Cardiac fibroblast (primary cell): ENCODE measurements at places on chromosomes 2 and 18.
A peak's percentile ranks its signal among the peaks of the same experiment; 100 is the strongest.

GRCh38 chr18:52343138-52343537 is 3.1 kb downstream of the DCC start:
- DNase-seq: no peak

GRCh38 chr2:127220102-127220767 is at the start of gene CYP27C1:
Gene CYP27C1 (minus strand): TSS chr2:127220299. CDS start chr2:127220270, 29 bp downstream.
- DNase-seq: peak; percentile 22

- DNase-seq: peak; percentile 54
Measured at GRCh38 chr2:3651691-3652648, 6.0 kb upstream of the ALLC start.

- DNase-seq: no peak
Measured at GRCh38 chr18:79900610-79901570, 50.6 kb downstream of the SLC66A2 start.

DNA sequence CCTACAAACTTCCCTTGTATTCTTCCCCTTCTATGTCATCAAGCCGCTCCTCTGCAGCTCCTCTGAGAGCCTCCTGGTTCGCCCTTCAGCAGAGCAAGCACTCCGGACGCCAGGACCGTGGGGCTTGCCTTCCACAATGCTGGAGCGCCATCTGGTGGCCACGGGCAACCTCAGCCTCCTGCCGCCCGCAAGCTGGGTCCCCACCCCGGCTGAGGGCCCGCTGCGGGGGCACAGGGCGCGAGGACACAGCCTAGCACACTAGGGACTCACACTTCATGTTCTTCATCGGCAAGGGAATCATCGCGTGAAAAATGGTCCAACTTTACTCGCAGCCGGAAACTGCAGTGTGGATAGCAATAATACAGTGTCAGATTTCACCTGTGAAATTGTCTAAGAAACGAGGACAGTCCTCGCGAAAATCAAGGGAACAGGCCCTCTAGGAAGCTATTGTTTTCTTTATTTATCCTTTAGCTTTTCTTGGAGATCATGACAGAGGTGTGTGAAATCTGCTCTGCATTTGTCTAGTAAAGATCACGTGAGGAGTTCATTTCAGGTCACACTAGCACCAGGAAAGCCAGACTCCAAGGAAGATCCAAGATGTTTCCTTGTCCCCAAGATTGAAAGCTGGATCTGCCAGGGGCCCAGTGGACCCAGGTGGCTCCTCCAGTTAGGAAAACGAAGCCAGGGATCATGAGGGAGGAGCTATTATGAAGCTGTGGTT is 5.8 kb downstream of the PRLH start:
- peak; percentile 96 for DNase-seq

DNA sequence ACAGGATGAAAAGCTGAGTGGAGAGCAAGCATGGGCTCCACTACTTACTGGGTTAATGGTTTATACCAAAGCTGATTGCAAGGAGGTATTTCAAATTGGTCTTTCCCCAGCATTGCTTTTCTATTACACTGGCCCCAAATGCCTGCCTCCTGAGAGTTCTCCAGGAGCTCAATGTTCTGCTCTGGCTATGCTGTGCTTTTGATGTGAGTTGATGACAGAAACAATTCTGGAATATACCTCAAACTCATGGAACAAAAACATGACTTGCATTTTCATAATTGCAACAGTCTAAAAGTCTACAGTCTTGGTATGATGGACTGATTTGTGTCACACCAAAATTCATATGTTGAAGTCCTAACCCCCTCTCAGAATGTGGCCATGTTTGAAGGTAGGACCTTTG is 258.0 kb downstream of the CDH20 start:
- DNase-seq: peak; percentile 43

GRCh38 chr2:183186296-183186695 is 62.1 kb downstream of the NUP35 start:
- DNase-seq: no peak

- peak; percentile 5 for DNase-seq
Measured at GRCh38 chr2:44844651-44845270, 96.7 kb upstream of the SIX3 start.

DNA sequence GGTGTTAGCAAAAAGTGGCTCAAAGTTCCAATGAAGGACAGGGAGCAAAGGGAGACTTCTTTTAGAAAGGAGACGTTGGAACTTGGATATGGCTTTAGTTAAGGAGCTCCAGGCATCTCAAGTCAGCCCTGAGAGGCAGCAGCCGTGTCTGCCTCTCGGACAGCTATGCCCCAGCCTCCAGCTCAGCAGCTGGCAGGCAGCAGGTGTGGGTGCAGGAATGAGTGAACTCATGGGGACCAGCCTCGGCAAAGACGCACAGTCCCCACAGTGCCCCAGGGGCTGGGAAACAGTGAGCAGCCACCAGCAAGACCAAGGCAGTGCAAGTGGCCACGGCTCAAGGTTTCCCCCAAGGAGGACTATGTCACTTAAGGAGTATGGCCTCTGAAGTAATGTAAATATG is 1.6 kb upstream of the LRRFIP1 start:
- DNase-seq: no peak

DNA sequence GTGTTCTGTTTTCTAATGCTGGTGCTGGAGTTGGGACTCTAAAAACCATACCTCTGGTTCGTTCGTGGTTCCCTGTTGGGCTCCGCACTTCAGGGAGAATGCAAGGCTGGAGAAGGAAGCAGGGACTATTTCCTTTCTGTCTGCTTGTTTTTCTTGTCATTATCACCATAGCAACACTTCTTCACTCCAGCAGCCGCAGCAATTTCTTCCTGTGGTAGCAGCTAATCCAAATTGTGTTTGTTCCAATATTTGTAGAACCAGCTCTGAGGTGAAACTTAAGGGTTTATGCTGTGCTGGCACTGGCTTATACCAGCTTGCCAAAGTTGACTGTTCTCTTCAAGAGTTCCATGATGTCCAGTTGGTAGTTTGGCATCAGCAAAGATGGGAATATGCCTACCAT is 301.4 kb upstream of the SYT4 start:
- peak; percentile 10 for DNase-seq

DNA sequence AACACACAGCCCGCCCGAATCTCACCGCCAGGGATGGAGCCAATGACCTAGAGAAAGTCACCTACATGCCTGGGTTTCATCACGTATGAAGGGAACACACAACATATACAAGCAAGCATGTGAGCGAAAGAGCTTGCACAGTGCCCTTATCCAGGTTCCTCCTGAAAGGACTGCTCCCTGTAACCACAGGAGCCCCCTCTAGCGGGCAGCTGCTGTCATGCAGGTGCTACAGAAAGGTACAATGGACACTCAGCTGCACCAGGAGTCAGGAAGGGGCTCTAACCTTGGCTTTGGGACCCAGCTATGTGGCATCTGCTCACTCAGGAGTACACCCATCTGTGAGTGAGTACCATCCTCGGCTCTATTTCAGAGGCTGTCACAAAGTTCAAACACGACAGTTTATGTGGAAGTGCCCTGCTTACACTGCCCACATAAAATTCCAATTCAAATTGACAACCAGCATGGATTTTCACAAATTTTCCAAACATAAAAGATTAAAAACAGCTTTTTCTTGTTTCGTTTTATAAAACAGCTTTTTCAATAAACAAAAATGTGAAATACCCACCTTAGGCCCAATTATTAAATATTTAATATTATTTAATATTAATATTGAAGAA is 3.5 kb downstream of the NDUFA10 start:
- peak; percentile 67 for DNase-seq

GRCh38 chr2:97712693-97713295 is 582 bp upstream of the ZAP70 start:
- no peak for DNase-seq

GRCh38 chr2:74008761-74009395 is 24.2 kb downstream of the TET3 start:
- peak; percentile 22 for DNase-seq

GRCh38 chr18:35122586-35123224 is 81.5 kb downstream of the MAPRE2 start:
- DNase-seq: peak; percentile 37

GRCh38 chr2:159616286-159616701 is at the start of gene BAZ2B:
Gene BAZ2B (minus strand): TSS chr2:159616548. CDS start chr2:159478719, 137,829 bp downstream.
- DNase-seq: peak; percentile 83

DNA sequence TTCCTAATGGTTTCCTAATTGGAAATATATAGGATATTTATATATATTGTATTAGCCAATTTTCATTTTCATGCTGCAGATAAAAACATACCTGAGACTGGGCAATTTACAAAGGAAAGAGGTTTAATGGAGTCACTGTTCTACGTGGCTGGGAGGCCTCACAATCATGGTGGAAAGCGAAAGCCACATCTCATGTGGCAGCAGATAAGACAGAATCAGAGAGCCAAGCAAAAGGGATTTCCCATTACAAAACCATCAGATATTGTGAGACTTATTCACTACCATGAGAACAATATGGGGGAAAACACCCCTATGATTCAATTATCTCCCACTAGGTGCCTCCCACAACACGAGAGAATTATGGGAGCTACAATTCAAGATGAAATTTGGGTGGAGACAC is 242.5 kb upstream of the NETO1 start:
- DNase-seq: no peak

GRCh38 chr2:2671826-2672225 is 340.8 kb upstream of the MYT1L start:
- no peak for DNase-seq

DNA sequence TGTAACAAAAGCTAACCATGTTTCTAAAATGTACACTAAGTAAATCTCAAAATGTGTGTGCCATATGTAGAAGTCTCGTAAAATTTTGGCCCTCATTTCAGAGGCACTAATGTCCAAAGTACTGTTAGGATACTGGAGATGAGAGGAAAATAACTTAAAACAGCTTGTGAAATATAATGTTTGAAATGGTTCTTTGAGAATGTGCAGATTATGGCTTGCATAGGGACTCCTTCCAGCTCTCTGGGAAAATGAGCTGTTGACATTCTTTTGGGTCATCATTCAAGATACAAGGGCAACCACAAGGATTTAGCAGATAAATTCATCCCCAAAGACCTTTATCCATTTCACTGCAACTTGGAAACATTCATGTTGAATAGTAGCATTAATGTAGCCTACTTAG is 38.1 kb upstream of the OTX1 start:
- DNase-seq: no peak

DNA sequence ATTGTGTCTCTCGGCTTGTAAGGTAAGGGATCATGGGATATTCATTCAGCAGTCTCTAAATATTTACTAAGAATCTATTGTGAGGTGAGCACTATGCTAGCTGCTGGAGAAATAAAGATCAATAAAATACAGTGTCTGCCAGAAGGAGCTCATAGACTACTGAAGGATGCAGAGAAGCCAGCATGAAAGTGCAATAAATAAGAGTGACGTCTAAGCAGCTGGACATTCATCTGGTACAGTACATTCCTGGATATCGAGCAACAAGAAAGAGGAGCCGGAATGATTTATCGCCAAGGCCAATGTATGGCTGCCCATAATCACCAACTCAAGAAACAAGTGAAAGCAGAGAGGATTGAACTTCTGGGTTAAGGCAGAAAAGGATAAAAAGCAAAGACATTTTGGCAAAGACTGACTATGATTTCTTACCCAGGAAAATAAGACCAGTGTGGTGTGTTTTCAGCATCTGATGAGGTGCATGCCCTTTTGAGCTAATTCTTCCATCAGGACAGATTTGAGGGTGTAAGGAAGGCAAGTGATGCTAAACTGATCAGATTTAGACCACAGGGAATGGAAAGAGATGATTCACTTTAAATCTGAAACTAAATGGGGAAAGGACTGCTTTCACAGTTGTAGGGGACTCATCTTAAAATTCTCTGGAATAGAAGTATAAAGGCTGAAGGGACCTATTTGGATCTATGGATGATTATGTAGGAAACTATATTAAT is 18.7 kb upstream of the LMAN1 start:
- DNase-seq: no peak

DNA sequence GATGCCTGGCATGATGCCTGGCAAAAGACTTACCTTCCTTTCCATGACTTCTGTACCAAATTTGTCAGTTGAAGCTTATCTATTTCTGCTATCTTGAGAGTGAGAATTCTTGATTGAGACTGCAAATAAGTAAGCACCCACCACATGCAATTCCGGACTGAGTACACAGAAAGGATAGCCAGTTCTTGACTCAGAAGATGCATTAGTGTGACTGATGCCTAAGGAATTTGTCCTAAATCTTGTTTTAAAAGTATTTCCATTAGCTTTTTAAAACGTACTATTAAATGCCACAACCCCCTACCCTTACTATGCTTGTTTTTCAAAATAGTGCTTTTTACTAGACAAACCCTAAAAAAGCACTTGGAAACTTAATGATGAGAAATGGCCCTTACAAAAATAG is 545 bp downstream of the MPP4 start:
- peak; percentile 90 for DNase-seq

DNA sequence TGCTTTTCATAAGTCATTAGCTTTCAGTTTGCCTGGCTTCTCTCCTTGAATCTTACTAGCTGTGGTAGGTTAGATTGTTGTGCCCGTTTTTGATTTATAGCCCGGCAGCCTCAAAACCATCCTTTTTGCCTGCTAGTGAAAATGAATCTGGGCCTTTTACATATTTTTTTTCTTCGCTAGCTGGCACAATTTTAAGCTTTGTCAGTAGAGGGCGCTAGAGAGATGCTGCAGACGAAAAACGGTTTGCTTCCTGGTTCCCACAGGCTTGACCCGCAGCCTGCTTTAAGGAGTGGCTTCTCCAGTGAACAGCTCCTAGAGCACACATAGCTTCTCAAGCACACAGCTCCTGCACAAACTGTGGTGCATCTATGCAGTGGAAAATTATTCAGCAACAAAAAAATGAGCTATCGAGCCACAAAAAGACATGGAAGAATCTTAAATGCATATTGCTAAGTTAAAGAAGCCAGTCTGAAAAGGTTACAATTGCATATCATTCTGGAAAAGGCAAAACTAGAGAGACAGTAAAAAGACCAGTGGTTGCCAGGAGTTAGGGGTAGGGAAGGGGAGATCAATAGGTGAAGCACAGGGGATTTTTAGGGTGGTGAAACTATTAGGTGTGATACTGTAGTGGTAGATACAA is 47.9 kb downstream of the E2F6 start:
- DNase-seq: peak; percentile 32

DNA sequence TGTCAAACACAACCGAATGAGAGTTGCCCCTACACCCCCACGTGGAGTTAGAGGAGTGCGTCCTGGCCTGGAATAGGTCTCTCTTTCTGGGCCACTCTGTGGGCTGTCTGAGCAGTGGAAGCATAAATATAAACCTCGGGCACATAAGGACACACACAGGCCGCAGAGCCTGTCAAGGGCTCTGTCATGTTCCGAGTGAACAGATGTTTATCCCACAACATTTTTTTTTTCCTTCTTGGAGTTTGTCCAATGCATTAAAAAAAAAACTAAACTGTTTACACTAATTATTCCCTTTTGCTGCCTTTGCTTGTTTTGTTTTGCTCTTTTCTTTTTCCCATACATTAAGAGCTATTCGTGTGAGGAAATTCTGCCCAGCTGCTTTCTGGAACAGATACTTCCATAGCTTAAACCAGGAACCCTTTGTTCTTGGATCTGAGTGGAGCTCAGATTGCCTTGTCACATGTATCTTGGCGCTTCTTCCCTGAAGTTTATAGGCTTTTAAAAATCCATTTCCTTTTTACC is 228.3 kb upstream of the FOSL2 start:
- DNase-seq: peak; percentile 34
